ENCODE measurements at places on chromosomes 1 and 21.

DNA sequence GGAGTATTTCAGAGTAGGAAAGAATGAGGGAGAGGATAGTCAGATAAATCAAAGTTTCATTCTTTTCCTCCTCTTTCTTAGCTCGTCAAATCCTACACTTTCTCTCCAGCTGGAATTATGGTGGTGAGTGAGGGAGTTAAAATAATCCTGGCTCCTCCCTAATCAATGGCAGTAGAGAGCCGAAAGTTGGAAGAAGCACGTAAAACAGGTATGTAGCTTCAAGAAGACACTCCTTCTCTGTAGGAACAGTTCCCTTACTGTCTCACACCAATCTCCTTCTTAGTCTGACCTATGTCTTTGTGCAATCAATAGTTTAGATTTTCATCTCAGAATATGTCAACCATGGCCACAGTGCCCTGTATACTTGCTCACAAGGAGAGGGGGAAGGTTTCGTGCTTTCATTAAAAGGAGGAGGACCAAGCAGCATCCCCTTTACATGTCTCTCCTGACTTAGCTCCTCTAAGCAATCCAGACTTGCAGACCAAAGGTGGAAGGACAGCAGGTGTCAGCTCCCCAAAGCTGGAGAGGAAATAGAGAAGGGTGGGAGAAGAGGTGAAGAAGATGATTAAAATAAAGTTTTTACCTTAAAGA is 878 bp downstream of the MINDY1 start:
- no peak for DNase-seq

GRCh38 chr1:188594542-188595235 is 1765.9 kb downstream of the PLA2G4A start:
- no peak for DNase-seq

DNA sequence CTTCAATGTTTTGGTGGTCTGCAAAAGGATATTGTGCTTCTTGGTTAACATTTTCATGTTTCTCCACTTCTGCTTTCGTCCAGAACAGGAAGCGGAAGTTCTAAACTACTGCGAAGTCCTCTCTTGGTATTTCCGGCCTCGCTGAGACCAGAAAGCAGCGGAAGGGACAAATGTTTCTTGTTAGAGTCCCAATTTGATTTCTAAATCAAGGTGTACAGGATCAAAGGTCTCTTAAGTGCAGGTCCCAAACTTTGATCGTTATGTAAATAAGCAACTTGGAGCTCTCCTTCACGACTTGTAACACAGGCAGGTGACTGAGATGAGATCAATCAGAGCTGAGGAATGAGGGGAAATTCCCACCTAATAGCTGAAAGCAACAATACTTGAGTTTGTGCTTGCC is 40.1 kb upstream of the HMCN1 start:
- DNase-seq = no peak

GRCh38 chr1:45507893-45508292 is 7.8 kb downstream of the MMACHC start:
- no peak for DNase-seq

DNA sequence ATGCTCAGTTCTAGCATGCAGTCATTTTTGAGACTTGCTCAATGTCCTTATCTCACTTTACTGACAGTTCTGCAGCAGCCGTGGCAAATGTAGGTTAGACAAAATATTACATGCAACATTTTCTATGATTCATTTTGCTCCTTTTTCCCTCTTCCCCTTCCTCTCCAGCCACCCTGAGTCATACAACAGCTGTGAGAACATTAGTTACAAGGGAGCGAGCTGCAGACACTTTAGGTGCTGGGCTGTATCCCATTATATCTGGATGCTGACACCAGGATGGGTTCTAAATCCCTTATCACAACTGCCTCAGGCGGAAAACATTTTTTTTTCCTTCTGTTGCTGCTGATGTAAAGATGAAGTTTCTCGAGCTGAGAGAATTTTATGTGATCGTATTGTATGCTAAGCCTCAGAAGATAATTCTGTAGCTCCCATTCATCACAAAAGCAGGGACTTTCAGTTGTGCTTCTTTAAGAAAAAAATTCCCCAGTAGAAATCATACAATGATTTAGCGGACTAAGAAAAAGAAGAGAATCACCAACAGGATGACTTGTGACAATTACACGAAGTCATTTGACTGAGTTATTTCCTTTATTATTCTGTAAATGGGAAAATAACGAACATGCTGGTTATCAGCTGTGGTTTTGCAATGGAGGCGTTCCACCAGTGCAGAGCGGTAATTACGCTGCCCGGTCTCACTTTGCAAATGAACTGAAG is 345.0 kb downstream of the DISC1 start:
- DNase-seq = no peak

DNA sequence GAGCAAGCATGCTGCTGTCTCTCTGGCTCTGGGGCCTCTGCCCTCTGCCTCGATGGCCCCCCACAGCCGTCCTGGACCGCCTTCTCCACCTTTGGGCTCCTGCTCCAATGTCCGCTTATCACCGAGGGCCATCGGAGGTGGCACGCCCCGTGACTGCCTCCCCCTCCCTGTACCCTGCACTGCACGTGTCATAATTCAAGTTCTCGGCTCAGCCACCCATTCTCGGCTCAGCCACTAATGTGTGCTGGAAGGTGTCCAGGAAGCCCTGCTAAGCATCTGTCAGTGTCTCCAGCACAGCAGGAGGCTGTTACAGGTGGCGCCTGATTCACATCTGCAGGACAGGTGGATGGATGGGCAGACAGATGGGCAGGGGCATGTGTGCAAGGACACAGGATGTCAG is 45.5 kb downstream of the TP73 start:
- no peak for DNase-seq

- DNase-seq = no peak
Observed at GRCh38 chr21:29748391-29749167, 191.2 kb downstream of the GRIK1 start.

DNA sequence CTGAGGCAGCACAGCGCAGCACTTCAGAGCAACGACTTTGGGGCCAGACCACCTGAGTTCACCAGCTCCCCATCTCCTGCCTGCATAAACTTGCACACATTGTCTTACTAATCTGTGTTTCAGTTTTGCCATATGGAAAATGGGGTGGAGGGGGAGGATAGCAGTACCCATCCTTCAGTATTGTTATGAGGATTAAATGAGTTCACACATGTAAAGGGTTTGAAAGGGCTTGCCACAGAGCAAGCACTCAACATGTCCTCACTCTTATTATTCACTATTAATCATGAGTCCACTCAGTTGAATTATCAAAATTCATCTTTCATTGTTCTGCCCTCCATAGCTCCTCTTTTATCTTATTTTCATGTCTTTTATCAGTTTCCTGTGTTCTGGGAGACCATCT is 40.1 kb upstream of the BMP8B start:
- DNase-seq = no peak

GRCh38 chr21:32102426-32102825 is 176.4 kb downstream of the MIS18A start:
- no peak for DNase-seq

DNA sequence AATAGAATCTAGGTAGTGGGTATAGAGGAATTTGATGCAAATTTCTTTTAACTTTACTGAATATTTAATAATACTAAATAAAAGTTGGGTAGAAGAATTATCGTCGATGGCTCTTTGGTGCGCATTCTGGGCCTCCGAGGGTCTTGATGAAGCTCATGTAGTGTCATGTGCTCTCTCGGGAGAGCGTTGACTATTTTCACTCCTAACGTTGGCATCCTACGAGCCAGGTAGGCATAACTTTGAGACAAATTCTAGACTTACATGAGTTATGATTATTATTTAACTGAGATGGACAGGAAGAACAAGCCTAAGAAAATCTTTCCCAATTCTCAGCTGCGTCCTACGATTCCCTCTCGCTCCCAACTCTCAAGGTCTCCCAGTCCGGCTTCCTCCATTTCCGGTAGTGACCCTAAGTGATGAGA is 550 bp upstream of the PCAT6 start:
- DNase-seq = no peak

DNA sequence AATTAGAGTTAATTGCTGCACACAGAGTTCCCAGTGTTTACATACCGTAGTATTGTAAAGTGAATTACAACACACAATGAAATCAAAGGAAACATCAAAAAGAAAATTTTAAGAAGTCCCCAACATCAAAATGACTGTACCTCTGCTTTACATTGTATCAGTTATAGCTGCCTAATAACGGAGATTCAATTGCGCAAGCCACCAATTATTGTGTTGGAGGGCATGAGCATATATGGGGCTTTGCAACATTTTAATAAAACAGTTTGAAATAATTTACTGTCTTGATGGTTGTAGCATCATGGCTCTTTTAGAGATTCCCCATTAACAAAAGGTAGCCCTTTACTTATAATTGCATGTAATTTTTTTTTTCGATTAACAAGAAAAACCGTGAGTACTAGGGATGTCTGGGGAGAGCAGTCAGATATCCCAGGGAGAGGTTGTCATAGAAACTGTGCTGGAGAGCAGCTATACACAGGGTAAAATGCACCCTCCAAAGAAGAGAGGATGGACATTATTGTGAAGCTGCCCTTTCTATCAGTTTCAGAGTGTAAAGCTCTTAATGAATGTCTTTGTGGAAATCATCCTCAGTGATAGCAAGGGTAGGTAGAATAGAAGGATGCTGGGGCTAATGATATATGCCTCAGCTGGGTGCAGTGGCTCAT is 55.9 kb upstream of the BTG3 start:
- DNase-seq = no peak

- no peak for DNase-seq
Observed at GRCh38 chr1:48576565-48576964, 104.6 kb upstream of the SPATA6 start.

DNA sequence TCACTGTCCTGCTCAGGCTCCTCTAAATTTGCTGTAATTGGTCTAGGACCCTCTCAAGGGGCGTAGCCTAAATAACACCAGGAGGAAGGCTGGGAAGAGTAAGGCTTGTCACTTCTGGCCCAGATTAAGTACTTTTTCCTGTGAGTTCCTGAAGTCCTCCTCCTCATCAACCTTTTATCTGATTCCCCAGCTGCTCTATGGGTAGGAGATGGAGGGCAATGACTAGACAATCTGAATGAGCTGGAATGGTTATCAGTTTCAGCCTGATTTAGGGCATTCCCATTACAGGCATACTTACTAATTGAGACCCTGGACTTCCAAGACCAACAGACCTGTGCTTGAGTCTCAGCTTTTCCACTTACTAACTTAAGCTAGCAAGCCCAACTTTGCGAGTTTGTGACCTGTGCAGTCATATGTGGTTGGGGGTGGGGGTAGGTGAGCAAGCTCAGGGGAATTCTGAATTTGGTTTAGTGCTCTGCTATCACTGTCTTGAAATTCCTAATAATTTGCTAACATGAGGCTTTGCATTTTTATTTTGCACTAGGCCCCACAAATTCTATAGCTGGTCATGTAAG is 18.0 kb upstream of the FGGY start:
- DNase-seq = no peak

DNA sequence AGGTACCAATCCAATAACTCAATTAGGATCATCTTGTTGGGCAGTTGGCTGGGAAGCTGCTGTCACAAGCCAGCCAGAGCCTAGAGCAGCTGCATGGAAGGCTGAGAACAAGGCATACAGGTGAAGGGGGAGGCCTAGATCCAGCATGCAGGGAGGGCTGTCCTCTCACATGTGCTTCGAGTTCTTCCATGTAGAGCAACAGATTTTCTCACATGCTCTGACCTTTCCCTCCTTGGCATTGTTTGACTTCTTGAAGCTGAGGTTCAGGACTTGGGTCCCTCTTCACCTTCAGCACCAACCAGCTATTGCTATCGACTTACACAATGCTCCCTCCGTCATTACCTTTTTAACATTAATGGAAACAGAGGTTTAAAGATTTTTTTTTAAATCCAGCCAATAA is 257.7 kb downstream of the ATG4C start:
- no peak for DNase-seq

DNA sequence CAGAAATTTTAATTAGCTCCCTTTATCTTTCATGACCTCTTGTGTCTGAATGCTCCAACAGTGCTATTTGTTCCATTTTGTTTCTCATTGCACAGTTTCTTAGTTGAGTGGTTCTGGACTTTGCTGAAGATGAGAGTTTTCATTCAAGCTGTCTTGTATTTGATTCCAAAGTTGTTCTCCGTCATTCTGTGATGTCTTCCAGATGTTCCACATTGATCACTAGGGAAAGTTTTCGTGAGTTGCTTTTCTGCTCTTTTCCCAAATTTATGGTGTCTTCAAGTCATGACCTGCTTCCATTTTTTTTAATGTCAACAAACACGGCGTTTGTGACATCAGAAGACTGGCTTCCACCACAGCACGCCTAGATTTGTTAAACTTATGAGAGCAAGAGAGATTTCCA is 575.5 kb downstream of the MRPL39 start:
- DNase-seq = no peak

- no peak for DNase-seq
Observed at GRCh38 chr1:4500441-4500840, 154.0 kb upstream of the AJAP1 start.

GRCh38 chr1:200526709-200527612 is 93.6 kb downstream of the KIF14 start:
- DNase-seq = no peak

DNA sequence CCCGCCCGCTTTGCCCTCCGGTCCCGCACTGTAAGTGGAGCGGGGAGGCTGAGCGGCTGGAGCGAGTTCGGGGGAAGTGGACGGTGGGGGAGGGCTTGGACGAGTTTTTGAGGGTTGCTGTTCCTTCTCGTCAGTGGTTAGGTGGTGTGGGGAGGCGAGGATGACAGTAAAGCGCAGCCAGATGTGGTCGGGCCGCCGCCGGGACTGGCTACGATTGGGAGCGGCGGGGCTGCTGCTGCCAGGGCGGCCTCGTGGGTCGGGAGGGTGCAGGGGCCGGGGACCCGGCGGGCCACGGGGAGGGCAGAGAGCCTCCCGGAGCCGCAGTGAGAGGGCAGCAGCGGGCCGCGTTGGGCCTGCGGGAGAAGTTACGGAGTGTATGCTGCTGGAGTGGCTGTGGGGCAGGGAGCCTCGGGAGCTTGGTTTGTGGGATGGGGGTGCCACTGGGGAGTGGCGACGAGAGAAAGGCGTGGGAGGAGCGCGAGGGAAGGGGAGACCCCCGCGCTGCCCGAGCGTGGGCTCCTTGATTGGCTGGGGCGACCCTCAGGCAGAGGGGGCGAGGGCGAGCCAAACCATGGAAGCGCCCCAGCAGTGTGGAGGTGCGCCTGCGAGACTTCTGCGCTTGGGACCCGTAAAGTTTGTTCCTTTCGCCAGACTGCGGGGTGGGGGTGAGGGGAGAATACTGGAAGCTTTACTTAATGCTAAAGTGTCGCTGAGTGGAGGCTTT is 2.1 kb downstream of the ADGRL2 start:
- DNase-seq = peak; percentile 53

GRCh38 chr1:69765951-69766350 is 198.2 kb downstream of the LRRC7 start:
- DNase-seq = no peak

DNA sequence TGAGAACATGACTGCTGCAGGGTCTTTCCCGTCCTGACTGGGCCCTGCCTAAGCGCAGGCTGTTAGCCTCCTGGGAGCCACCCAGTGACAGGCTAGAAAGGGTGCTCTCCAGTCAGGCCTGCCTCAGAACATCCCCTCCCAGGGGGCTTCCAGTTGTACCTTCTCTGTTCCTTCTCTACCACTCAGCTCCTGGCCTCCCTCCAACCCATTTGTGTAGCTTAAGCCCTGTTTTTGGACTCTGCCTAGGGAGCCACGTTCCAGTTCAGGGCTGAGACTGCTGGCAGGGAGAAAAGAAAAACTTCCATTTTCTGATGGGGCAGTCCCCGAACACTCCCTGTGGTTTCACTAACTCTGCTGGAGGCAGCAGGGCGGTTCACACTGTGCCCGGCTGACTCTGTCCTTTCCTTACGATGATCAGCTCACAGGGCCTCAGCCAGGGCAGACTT is 15.3 kb upstream of the POU3F1 start:
- DNase-seq = peak; percentile 38

- no peak for DNase-seq
Observed at GRCh38 chr1:214574598-214575411, 23.4 kb upstream of the PTPN14 start.

GRCh38 chr21:33975548-33976081 is 60.0 kb upstream of the ATP5PO start:
- no peak for DNase-seq
